ENCODE measurements at places on chromosomes 5 and 9.

DNA sequence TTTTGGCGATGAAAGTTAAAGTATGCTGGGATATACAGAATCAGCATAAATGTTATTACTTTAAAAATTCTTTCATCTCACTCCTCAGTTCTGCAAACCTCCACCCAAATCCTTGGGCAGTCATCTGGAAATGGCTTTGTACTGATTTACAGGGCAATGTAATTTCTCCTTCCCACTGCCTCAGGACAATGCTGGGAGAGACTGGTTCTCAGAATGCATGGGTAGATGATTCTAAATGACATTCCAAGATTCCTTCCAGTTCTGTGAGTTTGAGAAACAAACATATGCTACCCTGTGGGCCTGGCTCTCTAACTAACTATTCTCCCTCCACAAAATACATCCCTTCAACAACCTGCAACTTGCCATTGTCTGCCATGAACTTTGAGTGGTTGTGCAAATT is 7.5 kb upstream of the PSAT1 start:
- DNase-seq: no peak

- DNase-seq: no peak
These were observed 8.7 kb downstream of the FAM193B start for GRCh38 chr5:177545487-177546257.

GRCh38 chr5:170206216-170206615 is 26.6 kb upstream of the C5orf58 start:
- no peak for DNase-seq

GRCh38 chr5:167271081-167271480 is 1020.4 kb upstream of the WWC1 start:
- DNase-seq: no peak

GRCh38 chr5:466661-467310 is 23.8 kb downstream of the EXOC3 start:
- no peak for DNase-seq

- no peak for DNase-seq
These were observed 7.7 kb downstream of the SPINK9 start for GRCh38 chr5:148343046-148343407.

GRCh38 chr9:130446101-130446861 is 1.5 kb downstream of the ASS1 start:
- DNase-seq: no peak

DNA sequence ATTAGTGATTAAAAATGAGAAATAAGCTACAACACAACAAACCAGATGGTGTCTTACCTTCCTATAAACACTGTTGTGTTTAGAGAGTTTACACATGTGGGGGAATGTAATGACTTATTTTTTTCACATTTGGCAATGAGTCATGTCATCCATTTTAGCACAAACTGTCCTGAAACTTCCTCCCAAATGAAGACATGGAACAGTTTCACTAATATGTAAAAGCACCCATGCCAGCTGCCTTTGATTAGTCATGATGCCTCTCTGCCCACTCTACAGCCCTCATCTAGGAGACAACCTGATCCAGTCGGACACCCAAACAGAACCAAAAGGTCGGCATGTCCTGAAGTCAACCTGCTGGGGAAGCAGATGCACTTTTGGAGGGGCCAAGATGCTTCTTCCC is 98.2 kb downstream of the SEMA5A start:
- no peak for DNase-seq

DNA sequence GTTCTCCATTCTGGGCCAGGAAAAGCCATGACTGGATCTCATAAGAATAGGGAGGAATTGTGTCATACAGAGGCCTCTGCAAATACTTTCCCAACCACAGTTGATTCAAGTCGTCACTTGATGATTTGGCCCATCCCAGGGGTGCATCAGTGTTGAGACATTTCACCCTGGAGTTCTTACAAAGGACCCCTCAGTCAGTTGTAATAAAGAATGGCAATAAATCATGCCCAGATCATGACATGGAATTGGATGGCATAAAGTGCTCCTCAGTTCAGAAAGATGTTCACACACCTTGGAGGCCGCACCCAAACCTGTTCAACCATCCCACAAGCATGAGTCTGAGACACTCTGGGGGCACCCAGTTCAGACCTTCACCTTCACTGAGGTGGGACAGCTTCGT is 168.1 kb downstream of the NR3C1 start:
- DNase-seq: no peak

- DNase-seq: no peak
These were observed 11.2 kb downstream of the POC5 start for GRCh38 chr5:75706016-75706415.

DNA sequence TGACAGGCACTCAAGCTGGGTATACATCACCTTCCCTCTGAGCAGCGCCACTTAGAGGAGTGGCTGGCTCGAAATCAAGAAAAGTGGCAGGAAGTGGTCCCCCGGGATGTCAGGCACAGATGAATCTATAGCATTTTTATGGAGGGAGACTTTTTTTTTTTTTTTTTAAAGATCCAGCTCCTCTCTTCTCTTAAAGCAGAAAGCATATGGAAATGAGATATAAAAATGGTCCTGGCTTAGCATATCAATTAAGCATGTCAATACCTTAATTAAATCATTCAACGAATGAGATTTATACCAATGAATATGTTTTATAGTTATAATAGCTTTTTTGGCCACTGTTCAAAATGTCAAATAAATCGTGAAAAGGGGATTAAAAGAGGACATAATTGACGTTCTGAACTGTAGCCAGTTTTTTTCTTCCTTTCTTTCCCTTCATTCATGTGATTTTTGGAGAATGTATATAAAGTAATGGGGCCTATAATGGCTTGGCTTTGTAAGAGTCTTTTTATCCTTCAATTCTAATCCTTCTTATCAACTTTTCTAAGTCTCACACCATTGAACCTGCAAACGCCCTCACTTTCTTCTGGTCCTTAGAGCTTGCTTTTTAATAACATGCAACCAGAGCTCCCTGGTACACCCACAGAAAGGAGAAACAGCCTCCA is 319.2 kb upstream of the PANK3 start:
- DNase-seq: no peak

DNA sequence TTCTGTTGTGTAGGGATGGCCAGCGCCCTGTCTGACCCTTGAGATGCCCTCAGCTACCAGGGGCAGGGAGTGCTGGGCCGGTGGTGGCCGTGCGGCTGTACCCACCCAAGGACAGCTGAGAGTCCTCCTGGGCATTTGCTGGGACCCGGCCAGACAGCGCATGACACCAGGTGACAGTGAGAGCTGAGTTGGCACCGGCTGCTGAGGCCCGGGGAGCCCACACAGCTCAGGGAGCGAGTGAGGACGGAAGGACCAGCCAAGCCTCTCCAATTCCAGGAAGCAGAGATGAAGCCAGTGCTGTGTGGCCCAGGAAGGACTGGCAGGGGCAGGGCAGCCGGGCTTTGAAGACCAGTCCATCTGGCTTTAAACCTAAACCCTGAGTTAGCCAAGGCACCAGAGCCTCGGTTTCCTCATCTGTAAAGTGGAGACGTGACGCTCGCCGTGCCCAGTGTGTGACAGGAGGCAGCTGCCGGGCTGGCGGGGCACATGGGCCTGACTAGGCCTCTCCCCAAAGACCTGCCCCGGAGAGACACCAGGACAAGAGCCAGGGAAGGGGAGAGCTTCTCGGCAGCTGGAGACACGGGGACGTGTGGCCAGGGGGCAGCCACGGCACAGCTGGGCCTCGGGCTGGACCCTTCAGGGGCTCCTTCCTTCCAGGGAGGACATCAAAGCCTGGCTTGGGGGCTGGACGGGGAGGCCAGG is 3.0 kb upstream of the AGPAT2 start:
- DNase-seq: no peak

DNA sequence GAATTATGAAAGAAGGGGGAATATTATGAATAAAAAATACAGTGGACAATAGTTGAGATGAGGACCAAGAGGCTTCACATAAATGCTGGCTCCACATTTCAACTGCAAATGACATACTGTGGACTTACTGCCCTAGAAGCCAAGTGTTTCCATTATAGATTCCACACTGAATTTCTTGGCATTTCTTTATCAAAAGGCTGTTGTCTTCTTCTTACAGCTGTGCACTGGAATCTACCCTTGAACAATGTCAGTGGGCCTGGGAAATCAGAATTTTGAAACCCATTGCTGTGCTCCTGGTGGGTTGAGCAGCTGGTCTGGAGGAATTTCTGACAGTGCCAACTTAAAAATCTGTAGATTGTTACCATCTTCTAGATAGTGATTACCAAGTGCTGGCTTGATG is 49.9 kb downstream of the TNC start:
- DNase-seq: no peak

DNA sequence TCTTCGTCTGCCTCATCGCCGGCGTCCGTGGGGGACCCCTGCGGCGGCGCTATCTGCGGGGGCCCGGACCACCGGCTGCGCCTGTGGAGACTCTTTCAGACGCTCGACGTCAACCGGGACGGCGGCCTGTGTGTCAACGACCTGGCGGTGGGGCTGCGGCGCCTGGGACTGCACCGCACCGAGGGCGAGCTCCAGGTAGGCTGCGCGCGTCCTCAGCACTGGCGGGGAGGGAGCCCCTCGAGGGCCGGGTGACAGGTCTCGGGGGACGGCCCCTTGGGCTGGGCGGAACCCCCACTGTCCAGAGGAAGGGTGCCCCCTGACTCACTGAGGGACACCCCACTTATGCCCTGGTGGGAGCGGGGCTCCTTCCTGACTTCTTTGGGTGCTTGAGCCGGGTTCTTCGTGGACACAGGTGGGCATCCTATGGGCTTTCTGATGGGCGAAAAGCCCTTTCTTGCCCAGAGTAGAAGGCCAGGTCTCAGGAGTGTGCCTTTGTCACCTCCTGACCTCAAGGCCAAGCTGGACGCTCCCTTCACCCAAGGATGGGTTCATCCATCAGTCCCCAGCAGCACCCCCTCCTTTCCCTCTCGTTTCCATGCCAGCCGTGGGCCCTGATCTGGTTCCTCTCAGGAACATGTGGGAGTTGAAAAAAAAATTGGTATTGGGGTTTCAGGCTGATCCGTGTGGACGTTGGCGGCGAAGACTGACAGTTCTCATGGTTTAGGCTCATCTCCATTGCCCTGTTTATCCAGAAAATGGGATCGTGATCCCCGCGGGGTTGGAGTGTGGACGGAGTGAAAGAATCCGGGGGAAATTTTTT is 564 bp downstream of the SLC25A25 start:
- DNase-seq: peak; percentile 38

- DNase-seq: no peak
These were observed 260.6 kb upstream of the ANKRD55 start for GRCh38 chr5:56493766-56494165.

- no peak for DNase-seq
These were observed 58.2 kb upstream of the EQTN start for GRCh38 chr9:27355166-27355565.

DNA sequence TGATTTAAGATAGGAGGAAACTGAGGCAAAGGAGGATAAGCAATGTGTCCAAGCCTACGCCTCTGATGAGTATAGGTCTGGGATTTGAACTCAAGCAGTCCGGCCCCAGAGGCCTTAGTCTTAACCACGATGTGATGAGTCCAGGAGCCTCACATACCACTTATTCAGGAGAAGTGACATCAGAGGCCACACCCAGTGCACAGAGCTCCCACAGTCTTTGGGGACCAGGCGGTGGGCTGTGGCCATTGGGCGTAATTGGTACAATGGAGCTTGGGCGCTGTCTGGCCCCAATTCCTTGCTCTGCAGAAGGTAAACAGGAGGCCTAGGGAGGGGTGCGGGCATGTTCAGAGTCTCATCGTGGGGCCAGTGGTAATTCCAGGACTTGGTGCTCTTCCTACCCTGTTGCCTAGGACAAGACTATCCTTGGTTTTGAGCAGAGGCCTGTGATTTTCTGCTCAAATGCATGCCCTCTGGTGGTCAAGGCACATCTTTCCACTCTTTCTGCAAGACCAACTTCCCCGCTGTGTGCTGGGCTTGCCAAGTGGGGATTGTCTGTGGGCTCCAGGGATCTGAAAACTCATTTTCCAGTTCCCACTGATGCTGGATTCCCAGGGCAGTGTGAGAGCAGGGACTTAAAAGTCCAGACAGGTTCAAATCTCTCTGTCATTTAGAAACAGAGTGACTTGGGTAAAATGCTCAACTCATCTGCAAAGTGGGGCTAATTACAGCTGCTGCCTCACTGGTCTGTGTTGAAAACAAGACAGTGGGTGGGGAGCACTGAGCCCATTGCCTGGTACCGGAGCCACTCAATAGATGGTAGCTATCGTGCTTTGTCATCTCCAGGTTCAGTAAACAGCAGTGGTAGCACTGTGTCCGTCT is 15.8 kb downstream of the NDST1 start:
- peak; percentile 34 for DNase-seq

DNA sequence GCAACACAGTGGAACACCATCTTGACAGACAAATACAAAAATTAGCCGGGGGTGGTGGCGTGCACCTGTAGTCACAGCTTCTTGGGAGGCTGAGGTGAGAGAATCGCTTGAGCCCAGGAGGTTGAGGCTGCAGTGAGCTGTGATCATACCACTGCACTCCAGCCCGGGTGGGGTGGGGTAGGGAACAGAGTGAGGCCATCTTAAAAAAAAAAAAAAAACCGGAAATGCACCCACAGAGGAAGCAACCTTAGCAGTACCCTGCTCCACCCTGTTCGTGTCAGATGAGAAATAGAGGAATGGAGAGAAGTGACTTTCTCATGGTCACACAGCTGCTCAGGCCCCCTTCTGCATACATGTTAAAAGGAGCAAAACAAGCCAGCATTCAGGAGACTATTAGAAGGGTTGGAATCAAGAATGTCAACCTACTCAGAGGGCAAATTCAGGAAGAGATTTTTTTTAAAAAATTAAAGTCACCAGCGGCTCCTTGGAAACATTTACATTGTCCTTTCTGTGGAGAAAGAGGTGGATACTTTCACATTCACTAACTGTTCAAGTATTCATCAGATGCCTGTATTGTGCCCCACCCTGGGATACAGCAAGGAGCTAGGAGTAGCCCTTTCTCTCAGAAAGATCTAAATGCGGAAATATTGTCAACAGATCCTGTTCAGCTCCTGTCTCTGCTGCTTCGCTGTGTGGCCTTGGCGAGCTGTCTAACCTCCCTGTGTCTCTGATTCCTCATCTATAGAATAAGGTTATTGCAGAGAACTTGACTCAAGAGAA is 41.0 kb downstream of the CYFIP2 start:
- DNase-seq: peak; percentile 52

- DNase-seq: no peak
These were observed 283.4 kb downstream of the PRELID2 start for GRCh38 chr5:145551714-145552113.

DNA sequence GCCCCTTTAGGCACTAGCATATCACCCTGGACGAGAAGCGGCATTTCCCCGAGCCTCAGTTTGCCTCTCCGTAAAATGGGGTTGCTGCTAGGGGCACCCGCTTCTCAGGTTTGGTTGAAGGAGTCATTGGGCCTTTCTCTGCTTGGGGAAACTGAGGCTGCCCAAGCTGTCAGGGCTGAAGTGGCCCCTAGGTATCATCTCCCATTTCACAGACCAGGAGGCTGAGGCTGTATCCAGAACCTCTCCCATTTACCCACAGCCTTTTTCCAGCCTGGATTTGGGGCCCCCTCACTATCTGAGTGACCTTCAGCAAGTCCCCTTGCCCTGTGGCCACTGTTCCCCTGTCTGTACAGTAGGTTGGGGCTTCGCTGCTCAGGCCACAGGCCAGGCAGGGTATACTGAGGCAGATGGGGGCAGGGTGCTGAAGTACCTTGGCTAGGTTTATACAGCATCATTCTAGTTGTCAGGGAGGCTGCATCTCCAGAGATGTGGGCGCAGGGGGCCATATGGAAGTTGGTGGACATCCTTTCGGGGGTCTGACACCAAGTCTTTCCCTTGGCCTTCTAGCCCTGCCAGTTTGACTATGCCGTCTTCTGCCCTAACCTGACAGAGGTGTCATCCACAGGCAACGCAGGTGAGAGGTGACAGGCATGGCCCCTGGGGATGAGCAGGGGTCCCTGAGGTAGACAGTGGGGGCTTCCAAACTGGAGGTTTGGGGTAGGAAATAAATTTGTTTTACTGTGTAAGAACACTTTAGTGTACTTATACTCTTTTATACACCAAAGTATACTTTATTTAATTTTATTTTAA is 7.9 kb downstream of the FPGS start:
- no peak for DNase-seq

Data from CD4-positive, alpha-beta T cell treated with Interleukin-12 subunit alpha and Interleukin-12 subunit beta, for 1 hour (primary cell).